ENCODE measurements at places on chromosomes 5 and 9.
A peak's percentile ranks its signal among the peaks of the same experiment; 100 is the strongest.

DNA sequence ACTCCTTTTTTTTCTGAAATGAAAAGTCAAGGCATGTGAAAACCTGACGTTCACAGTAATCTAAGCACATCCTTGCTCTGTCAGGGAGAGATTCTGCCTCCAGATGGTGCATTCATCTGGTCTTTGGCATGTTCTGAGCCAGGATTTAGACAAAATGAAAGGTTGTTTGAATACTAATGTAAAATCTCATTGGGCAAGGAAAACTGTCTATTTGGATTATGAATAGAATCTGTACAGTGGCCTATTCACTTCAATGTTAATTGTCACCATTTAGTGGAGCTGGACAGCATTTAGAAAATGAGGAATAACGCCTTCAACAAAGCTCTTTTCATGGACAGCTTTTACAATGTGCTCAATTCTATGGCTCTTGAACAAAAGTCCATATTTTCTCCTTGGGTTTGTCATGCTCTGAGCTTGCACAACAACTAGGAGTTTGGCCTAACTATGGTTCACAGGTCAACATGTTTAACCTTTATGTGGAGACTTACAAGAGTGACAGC lies 28.9 kb downstream of the ARHGEF28 start:
- DNase-seq, result no peak

- no peak for DNase-seq
Measured at GRCh38 chr9:135036861-135037465, 50.5 kb upstream of the OLFM1 start.

DNA sequence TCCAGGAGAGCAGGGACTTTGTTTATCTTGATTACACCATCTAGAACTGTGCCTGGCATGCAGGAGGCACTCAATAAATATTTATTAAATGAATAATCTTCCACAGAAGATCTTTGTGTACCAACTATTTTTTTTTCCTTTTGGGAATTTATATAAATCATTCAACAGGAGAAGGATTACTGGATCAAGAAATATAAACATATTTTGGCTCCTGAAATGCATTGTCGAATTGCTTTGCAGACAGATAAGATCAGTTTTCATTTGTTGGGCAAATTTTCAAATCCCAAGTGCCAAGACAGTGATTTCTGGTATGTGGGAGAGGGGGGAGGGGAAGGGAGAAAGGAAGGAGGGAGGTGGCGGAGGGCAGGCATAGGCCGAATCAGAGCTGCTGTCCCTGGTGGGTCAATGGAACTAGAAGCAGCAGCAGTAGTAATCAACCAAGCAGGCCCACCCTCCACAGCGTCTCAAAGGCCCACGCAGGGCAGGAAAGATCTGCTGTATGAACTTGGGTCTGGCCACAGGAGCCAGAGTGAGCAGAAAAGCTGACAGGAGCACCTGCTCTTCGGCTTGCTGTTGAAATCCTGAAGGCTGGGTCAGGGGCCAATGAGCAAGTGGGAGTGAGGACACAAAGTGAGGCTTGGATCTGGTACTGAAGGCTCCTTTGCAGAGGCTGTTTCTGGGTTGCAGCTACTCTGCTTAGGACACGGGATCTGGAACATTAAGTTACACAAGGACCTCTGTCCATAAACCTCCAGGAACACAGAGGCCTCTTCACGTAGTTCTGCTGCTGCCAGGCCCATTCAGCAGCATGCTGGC lies 15.8 kb upstream of the TRAF1 start:
- no peak for DNase-seq

GRCh38 chr5:342501-343460 lies 21.3 kb downstream of the AHRR start:
- DNase-seq, result no peak

GRCh38 chr9:133147412-133148198 lies 16.1 kb downstream of the GBGT1 start:
- peak; percentile 66 for DNase-seq

GRCh38 chr9:107989544-107989943 lies 500.0 kb upstream of the KLF4 start:
- DNase-seq, result no peak

- no peak for DNase-seq
Measured at GRCh38 chr5:127834094-127834531, 130.9 kb downstream of the CCDC192 start.

- DNase-seq, result no peak
Measured at GRCh38 chr9:106528158-106528557, 334.8 kb upstream of the ZNF462 start.

- DNase-seq, result no peak
Measured at GRCh38 chr5:3361811-3362605, 233.6 kb upstream of the IRX1 start.

DNA sequence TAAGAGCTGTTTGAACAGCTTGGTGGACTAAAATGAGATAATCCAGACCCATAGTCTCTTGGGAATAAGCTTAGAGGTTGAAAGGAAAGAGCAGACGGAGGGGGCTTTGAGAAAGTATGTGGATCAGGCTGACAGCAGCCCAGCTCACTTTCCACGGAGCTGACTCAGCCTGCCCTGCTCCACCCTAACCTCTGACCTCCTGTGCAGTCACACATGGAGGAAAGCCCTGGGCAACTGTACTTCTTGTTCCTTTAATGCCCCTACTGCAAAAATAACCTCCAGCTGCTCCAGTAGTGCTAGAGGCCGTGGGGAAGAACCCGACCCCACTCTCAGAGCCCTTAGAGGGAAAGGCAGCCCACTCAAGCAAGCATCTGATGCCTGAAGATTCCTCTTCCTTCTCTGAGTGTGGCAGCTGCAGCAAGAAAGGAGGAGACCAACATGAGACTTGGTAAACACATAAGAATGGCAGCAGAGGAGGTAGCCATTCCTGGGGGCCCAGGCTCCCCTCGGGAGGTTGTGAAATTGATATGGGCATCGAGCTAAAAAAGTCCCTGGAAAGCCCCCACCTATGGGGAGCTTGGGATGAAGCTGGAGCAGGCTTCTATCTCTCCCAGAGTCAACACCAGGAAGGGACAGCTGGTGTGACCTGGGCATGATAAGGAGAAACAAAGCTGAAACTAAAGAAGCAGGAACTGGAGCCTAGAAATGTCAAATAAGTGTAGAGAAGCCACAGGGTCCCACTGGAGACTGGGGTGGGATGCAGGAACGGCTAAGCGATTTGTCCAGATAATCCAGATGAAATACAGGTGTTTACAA lies 204.3 kb downstream of the PIK3R1 start:
- no peak for DNase-seq

GRCh38 chr9:5811751-5812150 lies 21.2 kb downstream of the ERMP1 start:
- DNase-seq, result no peak

- DNase-seq, result no peak
Measured at GRCh38 chr5:146082798-146083197, 22.6 kb downstream of the PLAC8L1 start.

- no peak for DNase-seq
Measured at GRCh38 chr5:169946743-169947295, 33.5 kb downstream of the INSYN2B start.

DNA sequence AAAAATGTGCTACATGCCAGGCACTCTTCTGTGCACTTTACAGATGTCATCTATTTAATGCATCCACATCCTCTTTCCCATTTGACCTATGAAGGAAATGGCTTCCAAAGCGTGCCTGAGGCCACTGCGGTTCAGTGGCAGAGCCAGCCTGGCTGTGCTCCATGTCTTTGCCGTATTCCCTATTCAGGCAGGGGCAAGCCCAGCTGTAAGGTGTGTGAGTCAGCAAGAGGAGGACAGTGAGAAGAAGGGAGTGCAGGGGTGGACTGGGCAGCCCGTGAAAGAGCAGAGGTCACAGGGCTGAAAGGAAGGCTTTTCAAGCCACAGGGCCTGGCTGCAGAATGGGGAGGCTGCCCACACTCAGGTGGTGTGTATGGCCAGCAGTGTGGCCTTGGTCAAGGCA lies 91.7 kb downstream of the HRH2 start:
- no peak for DNase-seq

- no peak for DNase-seq
Measured at GRCh38 chr5:58211441-58211840, 248.4 kb downstream of the PLK2 start.

- no peak for DNase-seq
Measured at GRCh38 chr9:121836366-121836885, 185.0 kb downstream of the DAB2IP start.

GRCh38 chr9:7778851-7779600 lies 20.6 kb downstream of the DMAC1 start:
- DNase-seq, result no peak

Measured in activated naive CD8-positive, alpha-beta T cell treated with anti-CD3 and anti-CD28 coated beads, Interleukin-2, amount 50 U/mL, for 16 hours (primary cell).